CD8-positive, alpha-beta memory T cell (primary cell): ENCODE measurements at places on chromosomes 1 and 21. TPM values are rescaled to one million over a fixed set of nuclear protein-coding genes. Genes with fewer than 3 reads are reported as not detected.

- no peaks in the 10 kb centered on the region for H3K27me3 ChIP-seq
- no peaks in the 10 kb centered on the region for H3K36me3 ChIP-seq
- no peak overlapping the region for H3K4me3 ChIP-seq
- H3K4me1 ChIP-seq: no peaks in the 10 kb centered on the region
- H3K27ac ChIP-seq: no peak overlapping the region
Measured at GRCh38 chr1:108056436-108056990, 91.5 kb upstream of the VAV3 start.

- H3K4me1 ChIP-seq: peaks cover under 1% of the 10 kb centered on the region
- no peak overlapping the region for H3K4me3 ChIP-seq
- H3K27ac ChIP-seq: no peak overlapping the region
- no peaks in the 10 kb centered on the region for H3K36me3 ChIP-seq
Measured at GRCh38 chr1:225770561-225771248, 6.9 kb upstream of the SRP9 start.

- peaks cover 70% of the 10 kb centered on the region for H3K27me3 ChIP-seq
- no peaks in the 10 kb centered on the region for H3K36me3 ChIP-seq
- H3K4me3 ChIP-seq: no peak overlapping the region
Measured at GRCh38 chr21:33028287-33028670, 2.5 kb downstream of the OLIG2 start.

GRCh38 chr1:108851567-108851966, 5.3 kb downstream of the AKNAD1 start:
- H3K4me1 ChIP-seq: no peaks in the 10 kb centered on the region
- H3K27me3 ChIP-seq: peaks cover 5% of the 10 kb centered on the region
- DNase-seq: no peak
- no peak overlapping the region for H3K27ac ChIP-seq
- H3K4me3 ChIP-seq: no peak overlapping the region
- no peaks in the 10 kb centered on the region for H3K36me3 ChIP-seq

DNA sequence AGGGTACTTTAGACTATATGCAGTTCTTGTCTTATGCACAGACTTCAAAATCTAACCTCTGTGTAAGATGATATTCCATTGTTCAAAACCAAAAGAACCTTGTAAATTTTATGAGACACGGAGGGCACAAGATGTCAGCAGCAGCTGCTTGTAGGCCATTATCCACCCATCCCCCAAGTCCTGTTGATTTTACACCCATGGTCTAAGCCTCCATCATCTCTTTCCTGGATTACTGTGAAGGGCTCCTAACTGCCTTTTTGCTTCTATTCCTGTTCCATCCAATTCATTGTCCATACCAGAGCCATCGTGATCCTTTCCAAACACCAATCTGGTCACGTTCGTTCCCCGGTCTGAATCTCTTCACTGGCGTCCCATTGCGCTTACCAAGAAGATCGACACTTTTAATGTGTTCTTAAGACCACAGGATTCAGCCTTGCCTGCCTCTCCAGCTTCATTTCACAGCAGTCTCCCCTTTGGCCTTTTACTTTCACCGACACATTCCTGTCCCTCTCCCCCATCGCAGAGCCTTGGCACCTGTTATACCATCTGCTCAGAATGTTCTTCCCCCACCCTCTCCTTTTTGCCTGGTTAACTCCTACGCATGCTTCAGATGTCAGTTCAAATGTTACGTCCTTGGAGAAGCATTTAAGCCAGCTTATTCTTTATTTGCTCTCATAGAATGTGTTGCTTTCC, 107.3 kb upstream of the POU3F1 start:
- H3K4me3 ChIP-seq: no peak overlapping the region
- no peaks in the 10 kb centered on the region for H3K4me1 ChIP-seq
- no peaks in the 10 kb centered on the region for H3K27me3 ChIP-seq
- H3K36me3 ChIP-seq: no peaks in the 10 kb centered on the region
- no peak for DNase-seq
- no peak overlapping the region for H3K27ac ChIP-seq

DNA sequence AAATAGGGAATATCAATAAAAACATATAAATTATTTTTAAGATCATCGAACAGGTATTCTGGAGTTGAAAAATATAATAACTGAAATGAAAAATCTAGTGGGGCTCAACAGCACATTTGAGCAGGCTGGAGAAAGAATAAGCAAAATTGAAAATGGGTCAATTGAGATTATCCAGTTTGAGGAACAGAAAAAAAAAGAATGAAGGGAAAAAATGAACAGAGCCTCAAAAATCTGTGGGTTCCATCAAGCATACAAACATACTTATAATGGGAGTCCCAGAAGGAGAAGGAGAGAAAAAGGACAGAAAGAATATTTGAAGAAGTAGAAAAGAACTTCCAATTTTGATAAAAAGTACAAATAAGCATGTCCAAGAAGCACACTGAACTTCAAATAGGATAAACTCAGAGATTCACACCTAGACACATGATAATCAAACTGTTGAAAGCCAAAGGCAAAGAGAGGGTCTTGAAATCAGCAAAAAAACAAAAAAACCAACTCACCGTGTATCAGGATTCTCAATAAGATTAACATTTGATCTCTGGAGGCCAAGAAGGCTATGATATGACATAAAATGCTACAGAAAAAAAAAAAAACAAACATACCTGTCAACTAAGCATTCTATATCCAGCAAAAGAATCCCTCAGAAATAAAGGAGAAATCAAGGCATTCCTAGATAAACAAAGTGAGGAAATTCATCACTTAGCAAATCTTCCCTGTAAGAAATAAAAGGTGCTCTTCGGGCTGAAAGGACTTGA, 5.4 kb upstream of the COQ8A start:
- no peaks in the 10 kb centered on the region for H3K36me3 ChIP-seq
- no peak for DNase-seq
- no peak overlapping the region for H3K4me3 ChIP-seq

DNA sequence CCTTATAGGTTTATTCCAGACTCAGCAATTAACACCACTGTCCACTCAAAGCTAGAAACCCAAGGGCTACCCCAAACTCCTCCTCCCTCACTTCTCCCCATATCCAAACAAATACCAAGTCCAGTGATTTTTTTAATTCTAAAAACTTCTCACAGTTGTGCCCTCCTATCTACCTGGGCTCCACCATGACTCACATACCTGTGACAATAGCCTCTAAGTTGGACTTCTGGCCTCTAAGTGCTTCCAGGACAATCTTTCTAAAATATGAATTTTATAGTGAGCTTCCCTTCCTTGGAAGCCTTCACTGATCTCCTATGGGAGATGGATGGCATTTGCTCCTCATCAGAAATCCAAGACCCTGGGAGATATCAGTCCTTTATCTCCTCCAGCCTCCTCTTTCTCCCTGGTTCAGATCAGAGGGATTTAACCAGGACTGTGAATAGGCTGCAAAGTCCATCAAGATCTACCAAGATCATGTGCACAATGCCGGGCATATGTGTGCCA, 219.3 kb downstream of the TOMM20 start:
- H3K4me1 ChIP-seq: peaks cover 25% of the 10 kb centered on the region
- no peak overlapping the region for H3K27ac ChIP-seq
- H3K4me3 ChIP-seq: no peak overlapping the region
- no peak for DNase-seq

- DNase-seq: peak; percentile 38
- peaks cover 14% of the 10 kb centered on the region for H3K4me1 ChIP-seq
- no peaks in the 10 kb centered on the region for H3K36me3 ChIP-seq
- no peak overlapping the region for H3K27ac ChIP-seq
- H3K4me3 ChIP-seq: no peak overlapping the region
Measured at GRCh38 chr1:32215629-32216480, 6.3 kb downstream of the TMEM234 start.

DNA sequence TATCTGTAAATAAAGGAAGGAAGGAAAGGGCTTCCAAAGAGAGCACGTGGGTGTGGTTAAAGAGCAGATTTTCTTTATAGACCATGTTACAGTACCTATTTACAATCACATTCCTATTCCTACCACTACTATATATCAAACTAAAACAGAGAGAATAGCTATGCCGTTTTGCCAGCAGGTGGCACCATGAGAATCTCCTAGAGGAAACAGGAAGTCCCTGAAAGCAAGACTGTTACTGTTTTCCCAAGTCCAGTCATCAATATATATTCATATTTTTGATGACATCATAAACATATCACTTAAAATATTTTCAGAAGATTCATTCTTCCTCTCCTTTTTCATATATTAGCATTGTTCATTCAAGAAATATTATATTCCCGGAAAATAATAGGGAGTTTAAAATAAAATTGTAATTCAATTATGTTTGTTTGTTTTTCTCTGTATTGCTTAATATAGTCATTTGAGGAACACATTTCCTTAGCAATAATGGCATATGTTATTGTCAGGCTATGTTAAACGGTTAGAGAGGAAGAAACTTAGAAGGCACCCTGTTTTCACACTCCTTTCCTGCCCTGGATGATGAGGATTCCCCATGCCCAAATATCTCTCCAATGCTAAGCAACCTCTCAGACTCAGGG, 6.6 kb downstream of the CCDC190 start:
- no peaks in the 10 kb centered on the region for H3K4me1 ChIP-seq
- no peak overlapping the region for H3K4me3 ChIP-seq
- no peak overlapping the region for H3K27ac ChIP-seq
- DNase-seq: peak; percentile 20
- no peaks in the 10 kb centered on the region for H3K36me3 ChIP-seq

DNA sequence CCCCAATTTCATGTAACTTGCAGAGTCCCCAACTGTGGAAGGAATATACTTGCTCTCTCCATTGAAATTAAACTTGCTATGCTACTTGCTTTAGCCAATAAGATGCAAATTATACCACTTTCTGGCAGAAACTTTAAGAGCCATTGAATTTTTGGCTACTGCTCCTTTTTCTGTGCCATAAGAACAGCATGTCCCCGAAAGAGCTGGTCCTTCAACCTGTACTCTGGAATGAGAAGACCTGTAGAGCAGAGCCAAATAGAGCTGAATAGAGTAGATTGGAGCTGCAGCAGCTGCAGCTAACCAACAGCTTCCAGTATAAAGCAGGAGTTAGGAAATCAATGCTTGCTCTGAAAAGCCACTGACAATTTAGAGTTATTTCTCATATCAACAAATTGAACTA, 472.3 kb upstream of the B3GALT2 start:
- H3K4me3 ChIP-seq: no peak overlapping the region
- no peak overlapping the region for H3K27ac ChIP-seq
- no peaks in the 10 kb centered on the region for H3K36me3 ChIP-seq
- H3K4me1 ChIP-seq: no peaks in the 10 kb centered on the region
- DNase-seq: no peak

DNA sequence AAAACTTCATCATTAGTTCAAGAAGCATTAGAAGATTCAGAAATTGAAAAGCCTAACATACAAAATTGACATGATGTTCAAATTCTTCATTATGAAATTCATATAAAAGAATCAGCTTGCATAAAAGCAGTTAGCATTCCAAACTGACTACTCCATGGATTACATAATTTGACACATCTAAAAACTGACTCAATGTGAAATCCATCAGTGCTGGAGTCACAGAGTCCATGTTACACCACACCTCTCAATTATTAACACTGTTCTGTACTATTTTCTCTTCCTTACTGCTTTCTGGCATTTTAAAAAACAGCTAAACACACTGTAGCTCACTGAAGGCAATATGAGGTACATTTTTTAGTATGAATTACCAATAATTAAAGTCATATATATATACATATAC, 28.0 kb downstream of the ARHGAP29 start:
- H3K27ac ChIP-seq: no peak overlapping the region
- no peaks in the 10 kb centered on the region for H3K36me3 ChIP-seq
- no peak overlapping the region for H3K4me3 ChIP-seq
- no peaks in the 10 kb centered on the region for H3K4me1 ChIP-seq
- DNase-seq: no peak
- H3K27me3 ChIP-seq: no peaks in the 10 kb centered on the region

DNA sequence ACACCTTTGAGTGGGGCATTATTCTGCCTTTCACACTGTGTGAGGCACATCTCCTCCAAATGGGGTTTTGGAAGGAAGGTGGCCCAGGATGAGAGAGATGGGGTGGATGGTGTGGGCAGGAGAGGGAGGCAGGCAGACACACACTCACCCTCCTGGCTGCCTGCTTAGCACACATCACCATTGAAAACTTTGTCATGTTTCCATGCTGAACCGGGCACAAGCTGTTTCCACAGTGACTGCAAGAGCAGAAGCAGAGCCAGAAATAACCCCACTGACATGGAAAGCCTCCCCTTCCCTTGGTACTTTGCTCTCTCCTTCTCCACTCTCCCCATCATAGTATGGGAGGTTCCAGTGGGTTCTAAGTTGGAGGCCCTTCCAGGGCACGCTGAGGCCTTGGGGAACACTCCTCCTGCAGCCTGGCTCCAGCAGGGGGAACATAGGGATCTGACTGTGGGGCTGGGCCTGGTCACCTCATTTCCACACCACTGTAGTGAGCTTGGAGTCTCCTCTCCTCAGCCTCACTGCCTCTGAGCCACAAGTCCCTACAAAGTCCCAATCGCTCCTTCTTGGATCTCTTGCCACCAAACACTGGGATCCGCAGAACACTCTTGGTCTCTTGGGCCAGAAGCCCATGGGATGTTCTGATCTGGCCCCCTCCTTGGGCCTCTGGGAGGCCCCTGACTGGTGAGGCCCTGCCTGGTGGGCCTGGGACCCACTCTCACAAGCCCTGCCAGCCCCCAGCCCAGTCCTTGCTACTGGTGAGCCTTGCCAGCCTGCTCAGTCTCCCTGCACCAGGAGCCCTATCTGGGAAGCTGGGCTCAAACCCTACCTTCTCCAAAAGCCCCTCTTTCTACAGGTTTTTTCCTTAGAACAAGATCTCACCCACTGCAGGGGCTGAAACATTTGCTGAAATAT, 163.0 kb upstream of the EDN2 start:
- H3K27ac ChIP-seq: no peak overlapping the region
- no peak overlapping the region for H3K4me3 ChIP-seq
- no peak for DNase-seq

DNA sequence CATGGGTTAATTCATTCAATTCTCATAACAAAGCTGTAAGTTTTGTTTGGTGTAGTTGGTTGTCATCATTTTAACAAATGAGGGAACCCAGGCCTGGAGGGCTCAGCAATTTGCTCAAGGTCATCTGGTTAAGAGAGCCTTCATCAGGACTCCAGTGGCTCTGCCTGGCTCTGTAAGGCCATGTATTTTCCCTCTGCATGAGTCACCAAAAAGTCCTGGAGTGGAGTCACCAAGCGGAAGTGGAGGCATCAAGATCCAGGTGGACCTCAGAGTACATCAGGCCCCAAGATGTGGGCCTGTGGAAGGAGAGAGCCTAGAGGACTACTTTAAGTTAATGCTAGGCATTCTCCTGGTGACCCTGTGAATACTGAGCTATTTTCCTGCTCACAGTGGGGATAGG, 30.0 kb upstream of the RBM15 start:
- H3K27me3 ChIP-seq: no peaks in the 10 kb centered on the region
- no peaks in the 10 kb centered on the region for H3K36me3 ChIP-seq
- H3K4me1 ChIP-seq: no peaks in the 10 kb centered on the region

- no peaks in the 10 kb centered on the region for H3K4me1 ChIP-seq
- no peaks in the 10 kb centered on the region for H3K27me3 ChIP-seq
- H3K4me3 ChIP-seq: no peak overlapping the region
- H3K36me3 ChIP-seq: no peaks in the 10 kb centered on the region
Measured at GRCh38 chr1:108575375-108575774, 15.5 kb downstream of the EEIG2 start.

- DNase-seq: no peak
- H3K4me3 ChIP-seq: no peak overlapping the region
- no peak overlapping the region for H3K27ac ChIP-seq
- H3K27me3 ChIP-seq: peaks cover 53% of the 10 kb centered on the region
- no peaks in the 10 kb centered on the region for H3K36me3 ChIP-seq
Measured at GRCh38 chr1:34928699-34929496, 552 bp downstream of the DLGAP3 start.

Gene PLA2G5
- not detected for total RNA-seq

Gene LYPLA2
- total RNA-seq: 100 TPM

Gene TMEM81
- 4.6 TPM for total RNA-seq

Gene GCLM
- 24.8 TPM for total RNA-seq

Gene SPRR2F
- not detected for total RNA-seq

Gene UTP25
- total RNA-seq: 15.2 TPM
